Spinal cord (tissue), 10 donors: ENCODE measurements at places on chromosomes 7 and 10.
A peak's percentile ranks its signal among the peaks of the same experiment; 100 is the strongest.

DNA sequence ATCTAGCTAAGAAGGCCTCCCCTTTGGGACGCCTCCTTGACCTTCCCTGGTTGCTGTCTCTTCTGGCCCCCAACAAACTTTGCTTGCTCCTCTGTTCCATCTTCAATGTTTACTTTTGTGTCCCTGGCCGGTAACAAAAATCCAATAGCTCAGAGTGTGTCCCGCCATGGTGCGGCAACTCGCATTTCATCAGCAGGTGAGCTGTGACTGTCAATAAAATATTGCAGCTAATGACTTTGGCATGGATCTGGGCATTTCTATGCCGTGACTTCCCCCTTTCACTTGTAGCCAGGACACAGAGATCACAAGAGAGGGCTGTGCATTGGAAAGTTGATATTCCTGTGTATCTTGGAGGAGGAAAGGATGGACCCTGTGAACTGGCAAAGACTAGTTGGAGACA, 317.6 kb downstream of the RPS24 start:
- no peak for DNase-seq

DNA sequence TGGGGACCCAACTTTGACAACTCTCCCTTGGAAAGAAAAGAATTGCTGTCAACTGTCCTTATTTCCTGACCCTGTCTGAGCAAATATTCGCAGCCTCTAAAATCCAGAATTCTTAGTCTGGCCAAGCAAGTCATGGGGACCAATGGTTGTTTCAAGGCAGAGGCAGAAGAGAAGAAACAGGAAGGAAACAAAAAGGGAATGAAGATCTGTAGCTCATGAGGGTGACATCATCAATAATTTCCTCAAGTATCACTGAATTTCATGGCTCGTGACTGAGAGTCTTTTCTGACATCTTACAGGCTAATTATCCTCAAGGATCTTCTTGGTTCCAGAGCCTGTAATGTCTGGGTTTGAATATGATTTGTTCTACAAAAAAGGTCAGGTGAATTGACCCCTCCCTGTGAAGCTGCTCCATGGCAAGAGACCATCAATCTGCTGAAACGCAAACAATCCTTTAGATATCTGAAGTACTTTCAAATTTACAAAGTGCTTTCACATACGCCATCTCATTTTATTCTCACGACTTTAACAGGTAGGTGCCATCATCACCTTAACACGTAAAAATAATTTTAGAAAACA, 5.8 kb downstream of the CDK6 start:
- DNase-seq: no peak

GRCh38 chr10:129788215-129788614, 175.9 kb downstream of the EBF3 start:
- no peak for DNase-seq

GRCh38 chr7:36937754-36938563, 213.7 kb upstream of the AOAH start:
- DNase-seq: no peak

DNA sequence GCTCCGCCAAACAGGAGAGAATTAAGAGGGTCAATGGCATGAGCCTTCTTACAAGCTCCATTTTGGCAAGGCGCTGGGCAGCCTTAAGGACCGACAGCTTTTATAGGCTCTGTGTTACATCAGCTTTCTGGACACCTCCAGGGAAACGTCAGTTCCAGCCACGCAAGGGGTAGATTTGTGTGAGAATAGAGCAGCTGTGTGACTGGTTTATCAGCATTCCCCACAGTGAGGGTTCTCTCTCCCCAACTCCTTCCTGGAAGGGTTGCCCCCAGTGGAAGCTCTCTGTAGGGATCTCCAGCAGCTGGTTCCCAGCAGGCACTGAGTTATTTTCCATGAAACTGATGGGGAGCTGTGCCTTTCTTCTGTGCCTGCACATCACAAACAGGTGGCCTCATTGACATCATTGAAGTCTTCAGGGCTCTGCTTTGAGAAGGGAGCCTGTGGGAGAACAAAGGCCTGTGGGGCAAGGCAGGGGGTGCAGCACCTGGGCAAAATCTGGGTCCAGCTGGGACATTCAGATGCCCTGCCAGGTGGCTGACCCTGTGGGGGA, at the start of gene CUZD1:
Gene CUZD1, minus strand, starts transcription at position 75 of the 550 bp plus-strand sequence. Its CDS starts 14 bp downstream, at position 61.
- DNase-seq: no peak

DNA sequence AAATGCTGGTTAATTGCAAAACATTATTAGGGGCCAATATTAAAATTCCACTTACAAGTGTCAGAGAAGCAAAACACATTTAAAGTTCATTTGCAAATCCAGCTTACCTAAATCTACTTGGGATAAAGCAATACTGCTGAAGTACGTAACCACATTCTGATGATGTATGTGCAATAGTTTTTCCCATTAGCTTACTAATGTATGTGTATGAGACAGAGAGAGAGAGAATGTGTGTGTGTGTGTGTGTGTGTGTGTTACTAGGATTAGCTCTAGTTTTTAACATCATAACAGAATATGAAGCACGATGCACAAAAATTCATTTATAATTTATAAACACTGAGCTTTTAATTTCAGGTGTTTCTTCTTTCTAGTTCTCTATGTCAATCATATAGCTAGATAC, 1074.2 kb upstream of the C7orf33 start:
- no peak for DNase-seq

GRCh38 chr7:71408271-71408670, 276.3 kb downstream of the GALNT17 start:
- DNase-seq: no peak

DNA sequence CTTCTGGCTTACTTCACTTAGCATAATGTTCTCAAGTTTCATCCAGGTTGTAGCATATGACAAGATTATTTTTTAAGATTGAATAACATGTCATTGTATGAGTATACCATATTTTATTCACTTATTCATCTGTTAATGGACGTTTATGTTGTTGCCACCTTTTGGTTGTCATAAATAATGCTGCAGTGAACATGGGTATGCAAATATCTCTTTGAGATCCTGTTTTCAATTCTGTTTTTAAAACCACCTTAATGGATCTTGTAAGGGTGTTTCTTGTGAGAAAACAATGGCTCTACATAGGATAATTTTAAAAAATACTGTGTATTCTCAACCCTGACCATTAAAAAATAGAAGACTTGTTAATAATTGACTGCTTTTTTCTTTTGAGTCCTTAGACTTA, 290.7 kb upstream of the TMEM229A start:
- no peak for DNase-seq

- DNase-seq: no peak
These were observed 50.4 kb downstream of the NEURL1 start for GRCh38 chr10:103543617-103544525.

DNA sequence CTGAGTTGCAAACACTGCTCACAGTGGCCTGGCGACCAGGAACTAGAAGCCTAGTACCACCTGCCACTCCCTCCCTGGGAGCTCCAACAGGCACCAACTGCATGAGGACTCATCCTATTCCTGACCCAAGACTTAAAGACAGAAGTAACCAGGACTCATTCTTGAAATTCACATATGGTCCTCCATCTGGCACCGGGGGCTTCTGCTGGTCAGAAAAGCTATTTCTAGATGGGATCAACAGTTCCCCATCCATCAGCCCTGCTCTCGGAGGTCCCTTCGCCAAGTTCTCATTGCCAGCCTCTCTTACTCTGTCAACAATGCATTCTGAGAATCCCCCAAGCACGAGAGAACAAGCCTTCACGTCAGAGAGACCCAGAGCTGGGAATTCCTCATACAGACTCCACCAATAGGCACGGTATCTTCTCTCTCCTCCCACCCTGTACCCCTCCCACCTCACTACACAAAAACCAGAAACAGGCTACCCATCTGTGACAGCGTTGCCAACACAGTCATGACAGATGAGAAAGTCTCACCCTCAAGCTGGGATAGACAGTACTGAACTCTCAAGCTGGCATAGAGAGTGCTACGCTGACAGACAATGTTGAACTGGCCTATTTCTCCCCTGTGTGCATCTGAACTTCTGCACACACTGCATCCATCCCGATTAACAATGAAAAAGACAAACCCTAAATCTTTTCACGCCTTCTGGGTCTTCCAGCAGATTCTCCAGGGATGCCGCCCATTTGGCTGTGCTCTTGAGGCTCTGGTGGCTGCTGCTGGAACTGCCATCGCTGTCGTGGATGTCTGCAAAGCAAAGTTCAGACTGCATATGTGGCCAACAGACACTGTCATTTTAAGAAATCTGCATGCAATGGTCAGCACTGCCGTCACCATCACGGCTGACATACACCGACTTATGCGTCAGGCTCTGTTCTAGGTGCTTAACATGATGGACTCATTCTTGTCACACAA, 15.6 kb downstream of the RGS10 start:
- peak; percentile 42 for DNase-seq

- DNase-seq: no peak
These were observed 85.8 kb upstream of the JAZF1 start for GRCh38 chr7:28266402-28266801.

GRCh38 chr10:104641937-104642657, 1.0 kb downstream of the SORCS3 start:
- DNase-seq: no peak

- no peak for DNase-seq
These were observed 37.7 kb upstream of the AGR3 start for GRCh38 chr7:16919440-16919839.

DNA sequence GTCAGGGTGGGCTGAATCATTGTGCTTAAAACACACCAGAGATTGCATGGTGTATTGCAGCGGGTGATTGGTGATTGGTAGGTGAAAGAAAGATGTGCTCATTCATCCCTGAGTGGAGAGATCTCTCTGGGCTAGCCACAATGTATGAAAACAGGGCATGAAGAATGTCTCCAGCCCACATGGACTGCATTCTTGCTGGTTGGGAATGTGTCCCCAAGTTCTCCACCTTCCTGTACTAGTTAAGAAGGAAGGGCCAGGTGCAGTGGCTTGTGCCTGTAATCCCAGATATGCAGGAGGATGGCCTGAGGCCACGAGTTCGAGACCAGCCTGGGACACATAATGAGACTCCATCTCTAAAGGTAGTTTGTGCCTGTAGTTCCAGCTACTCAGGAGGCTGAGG, 113.8 kb upstream of the LANCL2 start:
- DNase-seq: no peak

- no peak for DNase-seq
These were observed 23.9 kb upstream of the CCAR1 start for GRCh38 chr10:68697106-68697505.

GRCh38 chr10:24645784-24646183, 77.9 kb downstream of the ARHGAP21 start:
- no peak for DNase-seq

DNA sequence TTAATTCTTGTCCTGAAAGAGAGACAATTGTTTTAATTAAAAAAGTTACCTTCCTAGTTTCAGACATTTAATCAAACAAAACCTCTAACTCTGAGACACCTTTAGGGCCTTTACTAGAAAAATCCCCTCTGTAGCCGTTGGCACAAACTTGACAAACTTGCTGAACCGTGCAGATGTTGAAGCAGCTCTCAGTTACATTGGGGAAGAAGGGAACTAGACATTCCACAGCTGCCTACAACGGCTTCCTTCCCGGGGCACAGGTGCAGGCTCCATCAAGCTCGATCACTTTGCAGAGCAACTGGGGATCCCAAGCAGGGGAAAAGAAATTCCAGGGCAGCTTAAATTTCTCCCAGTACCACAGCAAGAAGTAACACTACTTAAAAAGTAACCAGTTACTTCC, 141.3 kb downstream of the SKAP2 start:
- peak; percentile 7 for DNase-seq

GRCh38 chr10:11036424-11037011, 18.8 kb downstream of the CELF2 start:
- DNase-seq: no peak

DNA sequence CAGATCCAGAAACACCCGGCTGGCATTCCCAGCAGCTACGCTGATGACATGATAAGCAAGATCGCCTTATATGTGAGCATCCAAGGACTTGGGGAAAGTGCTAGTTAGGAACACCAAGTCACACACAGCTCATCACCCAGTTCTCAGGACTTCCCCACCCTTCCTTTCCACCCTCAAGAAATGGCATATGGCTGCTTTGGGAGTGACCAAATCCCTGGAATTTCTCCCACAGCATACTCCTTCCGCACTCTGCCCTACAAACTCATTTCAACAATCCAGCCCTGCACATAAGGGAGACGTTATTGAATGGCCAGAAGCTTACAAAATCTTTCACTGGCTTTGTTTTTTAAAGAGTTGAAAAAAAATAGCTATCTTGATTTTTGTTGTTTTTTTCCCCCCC, 4.2 kb downstream of the ITIH5 start:
- no peak for DNase-seq

DNA sequence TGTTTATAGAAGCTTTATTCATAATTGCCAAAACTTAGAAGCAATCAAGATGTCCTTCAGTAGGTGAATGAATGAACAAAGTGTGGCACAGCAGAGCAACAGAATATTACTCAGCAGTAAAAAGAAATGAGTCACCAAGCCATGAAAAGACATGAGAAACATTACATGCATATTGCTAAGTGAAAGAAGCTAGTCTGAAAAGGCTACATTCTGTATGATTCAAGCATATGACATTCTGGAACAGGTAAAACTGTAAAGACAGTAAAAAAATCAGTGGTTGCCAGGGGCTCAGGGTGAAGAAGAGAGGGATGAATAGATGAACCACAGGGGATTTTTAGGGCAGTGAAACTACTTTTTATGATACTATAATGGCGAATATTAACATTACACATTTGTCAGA, 80.9 kb upstream of the APBB1IP start:
- no peak for DNase-seq
